Activated CD4-positive, alpha-beta T cell treated with anti-CD3 and anti-CD28 coated beads, Interleukin-2, amount 10 ng/mL, durations not matched to agents 7 days and 5 days (primary cell): ENCODE measurements at places on chromosomes 12 and 14. TPM values are rescaled to one million over a fixed set of nuclear protein-coding genes. Genes with fewer than 3 reads are reported as not detected.

- no peak for DNase-seq
Observed at GRCh38 chr12:42474391-42474790, 115.2 kb downstream of the PRICKLE1 start.

GRCh38 chr12:78343657-78344056, 513.0 kb downstream of the NAV3 start:
- DNase-seq: no peak

- no peak for DNase-seq
Observed at GRCh38 chr14:96117101-96117897, 78.1 kb downstream of the C14orf132 start.

DNA sequence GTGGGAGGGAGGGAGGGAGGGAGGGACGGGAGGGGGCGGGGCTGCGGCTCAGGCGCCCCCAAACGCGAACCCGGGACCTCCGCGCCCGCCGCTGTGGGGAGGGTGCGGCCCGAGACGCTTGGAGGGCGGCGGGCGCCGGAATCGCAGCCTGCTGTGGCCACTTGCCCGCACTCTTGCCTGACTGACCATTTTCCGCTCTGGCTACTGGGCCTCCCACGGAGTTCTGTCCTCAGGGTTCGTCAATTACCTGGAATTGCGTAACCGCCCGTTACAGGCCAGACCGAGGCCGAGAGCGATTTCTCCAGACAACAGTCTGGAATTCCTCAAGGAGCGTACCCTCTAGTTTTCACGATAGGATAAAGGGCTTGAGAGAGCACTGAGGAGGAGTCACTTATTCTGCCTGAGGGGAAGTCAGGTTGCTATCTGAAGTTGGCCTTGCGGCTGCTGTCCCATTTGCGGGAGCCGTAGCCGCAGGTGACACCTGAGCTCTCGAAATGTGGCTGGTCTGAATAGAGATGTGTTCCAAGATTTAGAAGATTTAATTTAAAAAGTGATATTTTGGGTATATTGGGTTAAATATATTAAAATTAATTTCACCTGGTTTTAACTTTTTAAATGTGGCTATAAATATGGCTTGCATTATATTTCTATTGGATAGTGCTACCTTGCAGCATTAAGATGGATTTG, 446 bp upstream of the ZNF641 start:
- DNase-seq: no peak

GRCh38 chr12:39581592-39581991, 38.0 kb downstream of the ABCD2 start:
- no peak for DNase-seq

Gene DGLUCY
- total RNA-seq: 109 TPM

- DNase-seq: no peak
Observed at GRCh38 chr12:91496337-91496736, 313.7 kb upstream of the DCN start.

Gene ESRRB
- total RNA-seq: 0.22 TPM

GRCh38 chr12:53099071-53099882, 1.8 kb downstream of the IGFBP6 start:
- peak; percentile 91 for DNase-seq

Gene HDAC7
- total RNA-seq: 232 TPM

- DNase-seq: no peak
Observed at GRCh38 chr14:68730811-68731425, 61.9 kb downstream of the ZFP36L1 start.

DNA sequence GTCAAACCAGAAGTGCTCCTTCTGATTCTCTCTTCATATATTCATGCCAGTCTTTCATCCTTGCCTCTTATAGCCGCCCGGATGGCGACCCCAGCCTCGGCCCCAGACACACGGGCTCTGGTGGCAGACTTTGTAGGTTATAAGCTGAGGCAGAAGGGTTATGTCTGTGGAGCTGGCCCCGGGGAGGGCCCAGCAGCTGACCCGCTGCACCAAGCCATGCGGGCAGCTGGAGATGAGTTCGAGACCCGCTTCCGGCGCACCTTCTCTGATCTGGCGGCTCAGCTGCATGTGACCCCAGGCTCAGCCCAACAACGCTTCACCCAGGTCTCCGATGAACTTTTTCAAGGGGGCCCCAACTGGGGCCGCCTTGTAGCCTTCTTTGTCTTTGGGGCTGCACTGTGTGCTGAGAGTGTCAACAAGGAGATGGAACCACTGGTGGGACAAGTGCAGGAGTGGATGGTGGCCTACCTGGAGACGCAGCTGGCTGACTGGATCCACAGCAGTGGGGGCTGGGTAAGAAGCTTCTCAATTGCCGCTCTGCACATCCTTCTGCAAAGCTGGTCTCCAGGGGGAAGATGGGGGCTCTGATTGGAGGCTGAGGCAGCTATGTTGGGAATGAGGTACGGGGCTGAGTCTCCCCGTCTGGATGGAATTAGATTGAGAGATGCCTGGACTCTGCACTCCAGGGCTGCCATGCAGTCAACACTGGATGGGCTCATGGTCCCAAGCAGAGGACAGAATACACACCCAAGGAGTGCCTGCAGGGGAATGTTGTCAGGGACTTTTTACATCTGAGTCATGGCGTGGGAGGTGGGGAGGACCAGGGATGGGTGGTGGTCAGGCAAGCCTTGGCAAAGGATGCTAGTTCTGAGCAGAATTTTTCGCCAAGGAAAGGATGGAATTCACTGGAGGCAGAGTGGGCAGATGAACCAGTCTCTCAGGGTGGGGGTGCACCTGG, 1.3 kb downstream of the BCL2L2 start:
- no peak for DNase-seq

DNA sequence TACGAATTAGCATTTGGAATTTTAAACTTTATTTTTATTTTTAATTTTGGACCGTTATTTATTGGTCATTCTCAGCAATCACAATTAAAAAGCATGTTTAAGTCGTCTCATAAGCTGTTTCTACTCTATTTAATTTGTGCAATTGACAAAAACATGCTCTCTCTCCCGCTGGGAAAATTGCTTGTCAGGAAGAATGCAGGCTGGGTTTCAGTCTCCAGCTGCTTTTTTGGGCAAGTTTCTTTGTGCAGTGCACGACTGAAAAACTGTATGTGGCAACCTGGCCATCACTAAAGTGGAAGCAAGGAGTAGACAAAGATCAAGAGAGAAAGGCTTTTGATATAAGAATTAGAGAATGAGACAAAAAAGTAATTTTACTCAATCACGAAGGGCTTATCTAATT, 941.5 kb upstream of the MDGA2 start:
- no peak for DNase-seq

Gene ENDOU
- total RNA-seq: not detected

Gene KCNK13
- not detected for total RNA-seq

Gene OGFOD2
- 25.3 TPM for total RNA-seq

- DNase-seq: no peak
Observed at GRCh38 chr12:95429172-95429510, 44.8 kb upstream of the METAP2 start.

Gene MARCHF9
- total RNA-seq: 23.7 TPM

Gene MGST1
- not detected for total RNA-seq

GRCh38 chr14:93481758-93482157, 51.0 kb downstream of the UNC79 start:
- DNase-seq: no peak

- DNase-seq: peak; percentile 91
Observed at GRCh38 chr12:7129872-7130691, at the start of gene CLSTN3. TSS of gene CLSTN3 (plus strand) at chr12:7130371. CDS start at chr12:7130649, 278 bp downstream.

DNA sequence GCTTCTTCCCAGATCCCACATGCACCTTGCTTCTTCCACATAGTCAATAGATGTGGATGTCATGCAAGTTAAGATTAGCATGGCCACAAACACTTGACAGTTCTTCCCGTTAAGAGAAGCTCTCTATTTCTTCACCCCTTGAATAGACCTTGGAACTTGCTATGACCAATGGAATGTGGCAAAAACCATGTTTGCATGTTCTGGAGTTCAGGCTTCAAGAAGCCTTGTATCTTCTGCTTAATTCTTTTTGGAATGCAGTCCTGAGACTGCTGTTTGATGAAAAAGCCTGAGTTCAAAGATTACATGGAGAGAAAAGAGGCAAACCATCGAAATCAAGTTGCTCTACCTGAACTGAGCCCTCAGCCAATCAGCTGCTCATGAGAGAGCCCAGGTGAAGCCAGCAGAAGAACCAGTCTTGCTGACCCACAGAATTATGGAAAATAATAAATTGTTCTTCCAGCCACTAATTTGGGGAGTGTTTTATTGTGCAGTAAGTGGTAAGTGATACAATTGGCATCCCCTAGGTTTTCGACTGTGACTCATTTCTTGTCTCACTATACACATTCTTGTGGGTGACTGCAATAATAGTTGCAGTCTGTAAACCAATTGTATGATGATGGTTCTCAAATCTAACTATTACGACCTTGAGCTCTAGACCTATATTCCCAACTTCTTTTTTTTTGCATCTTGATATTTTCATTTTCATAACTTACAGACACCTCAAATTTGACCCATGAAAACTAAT, 12.6 kb downstream of the RASSF9 start:
- no peak for DNase-seq

DNA sequence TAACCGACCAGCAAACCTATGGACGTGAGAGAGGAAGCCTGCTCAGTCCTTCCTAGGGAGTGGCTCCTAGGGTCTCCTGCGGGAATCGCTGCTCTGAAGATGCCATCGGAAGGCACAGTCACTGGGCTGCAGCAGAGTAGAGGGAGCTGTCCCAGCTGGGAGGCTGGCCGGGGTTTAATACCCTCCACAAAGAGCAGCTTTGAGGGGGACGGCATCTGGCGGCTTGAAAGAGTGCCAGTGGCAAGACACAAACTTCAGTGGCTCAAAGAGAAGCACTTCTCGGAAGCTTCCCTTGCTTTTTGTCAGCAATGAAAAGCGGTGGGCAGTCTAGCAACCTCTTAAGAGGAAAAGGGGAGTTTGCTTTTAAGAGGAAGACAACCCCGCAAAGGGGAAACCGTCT, 114.6 kb downstream of the TMEM132C start:
- DNase-seq: no peak

DNA sequence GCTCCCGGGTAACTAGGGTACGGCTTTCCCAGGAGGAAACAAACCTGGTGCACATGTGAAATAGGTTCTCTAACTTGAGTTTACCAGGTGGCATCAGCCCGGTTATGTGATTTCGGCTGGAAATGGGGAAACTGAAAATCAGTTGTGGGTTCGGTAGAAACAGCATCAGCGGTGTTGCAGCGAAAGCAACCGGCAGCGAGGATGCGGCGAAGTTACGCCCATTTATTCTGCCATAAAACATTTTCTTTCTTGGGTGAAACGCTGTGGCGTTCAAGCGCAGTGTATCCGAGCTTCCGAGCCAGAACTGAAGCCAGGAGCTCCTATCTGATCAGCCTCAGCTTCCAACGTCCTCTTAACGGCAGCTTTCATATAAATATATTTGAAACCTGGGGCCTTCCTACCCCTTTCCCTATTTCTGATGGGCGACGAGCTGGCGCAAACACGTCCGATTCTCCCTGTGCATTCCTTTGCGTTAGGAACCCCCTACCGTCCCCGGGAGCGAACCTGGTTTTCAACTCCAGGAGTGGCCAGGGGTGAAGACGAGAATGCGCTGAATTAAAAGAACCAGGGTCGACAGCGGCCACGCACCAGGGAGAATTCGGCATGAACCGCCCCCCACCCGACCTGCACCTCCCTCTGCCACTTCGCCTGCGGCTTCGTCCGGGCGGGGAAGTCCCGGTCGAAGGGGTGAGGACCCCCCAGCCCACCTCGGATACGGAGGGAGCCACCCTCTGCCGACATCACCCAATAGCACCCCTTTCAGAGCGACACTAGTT, 1.6 kb downstream of the DPF3 start:
- peak; percentile 50 for DNase-seq

DNA sequence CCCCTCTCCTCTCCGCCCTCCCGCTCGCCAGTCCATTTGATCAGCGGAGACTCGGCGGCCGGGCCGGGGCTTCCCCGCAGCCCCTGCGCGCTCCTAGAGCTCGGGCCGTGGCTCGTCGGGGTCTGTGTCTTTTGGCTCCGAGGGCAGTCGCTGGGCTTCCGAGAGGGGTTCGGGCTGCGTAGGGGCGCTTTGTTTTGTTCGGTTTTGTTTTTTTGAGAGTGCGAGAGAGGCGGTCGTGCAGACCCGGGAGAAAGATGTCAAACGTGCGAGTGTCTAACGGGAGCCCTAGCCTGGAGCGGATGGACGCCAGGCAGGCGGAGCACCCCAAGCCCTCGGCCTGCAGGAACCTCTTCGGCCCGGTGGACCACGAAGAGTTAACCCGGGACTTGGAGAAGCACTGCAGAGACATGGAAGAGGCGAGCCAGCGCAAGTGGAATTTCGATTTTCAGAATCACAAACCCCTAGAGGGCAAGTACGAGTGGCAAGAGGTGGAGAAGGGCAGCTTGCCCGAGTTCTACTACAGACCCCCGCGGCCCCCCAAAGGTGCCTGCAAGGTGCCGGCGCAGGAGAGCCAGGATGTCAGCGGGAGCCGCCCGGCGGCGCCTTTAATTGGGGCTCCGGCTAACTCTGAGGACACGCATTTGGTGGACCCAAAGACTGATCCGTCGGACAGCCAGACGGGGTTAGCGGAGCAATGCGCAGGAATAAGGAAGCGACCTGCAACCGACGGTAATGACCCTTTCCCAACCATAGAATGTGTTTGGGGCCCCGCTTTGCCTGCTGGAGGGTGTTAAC, 615 bp downstream of the CDKN1B start:
- peak; percentile 24 for DNase-seq

Gene COCH
- 0.10 TPM for total RNA-seq

Gene TMTC2
- total RNA-seq: 1.8 TPM

- DNase-seq: no peak
Observed at GRCh38 chr14:57153286-57153685, 115.4 kb downstream of the EXOC5 start.

DNA sequence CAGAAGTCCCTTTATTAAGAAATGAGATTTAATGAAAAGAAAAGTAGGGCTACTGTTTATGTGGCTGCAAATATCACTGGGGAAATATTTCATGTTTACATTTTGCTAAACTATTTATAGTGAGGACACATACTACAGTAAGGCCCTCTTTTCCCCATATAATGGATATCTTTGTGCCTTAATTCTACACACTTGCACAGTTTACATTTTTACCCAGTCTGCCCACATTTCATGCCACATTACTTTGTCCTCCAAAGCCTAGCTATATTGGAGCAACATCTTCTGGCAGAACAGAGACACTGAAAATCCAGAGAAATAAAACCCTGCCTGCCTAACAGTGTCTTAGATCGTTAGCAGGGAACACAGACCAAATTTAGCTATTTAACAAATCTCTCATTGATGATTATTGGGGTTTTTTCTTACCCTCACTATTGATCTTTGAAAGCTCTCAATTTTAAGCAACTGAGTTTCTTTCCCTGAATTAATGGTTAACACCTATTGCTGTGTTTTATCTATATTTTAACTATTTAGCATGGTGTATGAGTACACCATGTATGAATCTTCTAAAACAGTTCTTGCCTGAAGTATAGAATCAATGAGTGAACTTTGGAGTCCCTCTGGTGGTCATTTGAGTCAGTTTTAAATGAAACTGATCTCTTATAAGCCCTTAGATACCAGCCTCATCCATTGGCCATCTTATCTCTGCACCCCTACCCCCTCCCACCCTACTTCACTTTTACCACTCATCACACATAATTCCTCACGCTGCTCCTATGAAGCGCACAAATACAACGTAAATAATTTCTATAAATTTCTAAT, 170.2 kb downstream of the BCAT1 start:
- DNase-seq: no peak

- peak; percentile 44 for DNase-seq
Observed at GRCh38 chr12:100141998-100142850, 450 bp downstream of the BLTP3B start.
